ENCODE measurements at places on chromosomes 13 and 19. TPM values are rescaled to one million over a fixed set of nuclear protein-coding genes. Genes with fewer than 3 reads are reported as not detected.

Gene SPIB
- total RNA-seq, result 20.3 TPM

Gene LIM2
- total RNA-seq, result not detected

DNA sequence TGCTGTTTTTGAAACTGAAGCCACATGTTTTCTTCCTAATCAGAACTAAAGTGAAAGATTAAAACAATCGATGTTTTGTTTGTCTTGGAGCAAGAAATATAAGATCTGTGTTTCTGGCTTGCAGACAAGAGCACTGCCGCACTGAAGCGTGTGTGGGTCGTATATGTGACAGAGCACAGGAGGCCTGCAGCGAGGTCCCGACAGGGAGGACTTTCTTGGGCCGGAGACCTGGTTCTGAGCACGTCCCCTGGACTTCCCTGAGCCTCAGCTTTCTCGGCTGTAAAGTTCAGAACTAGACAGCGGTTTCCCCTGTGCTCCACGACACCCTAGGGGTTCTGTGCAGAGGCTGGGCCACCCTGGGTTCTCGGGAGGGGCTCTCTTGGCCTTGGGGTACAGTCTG lies 60.5 kb downstream of the GADD45B start:
- DNase-seq, result peak; percentile 19
- H3K36me3 ChIP-seq, result no peaks in the 10 kb centered on the region

GRCh38 chr19:44684892-44685863 lies 13.8 kb upstream of the CEACAM16 start:
- H3K4me1 ChIP-seq, result no peaks in the 10 kb centered on the region
- DNase-seq, result no peak
- H3K36me3 ChIP-seq, result no peaks in the 10 kb centered on the region
- H3K4me3 ChIP-seq, result no peak overlapping the region
- no peak overlapping the region for H3K27ac ChIP-seq

GRCh38 chr13:110580800-110581199 lies 19.3 kb upstream of the RAB20 start:
- DNase-seq, result no peak
- no peaks in the 10 kb centered on the region for H3K36me3 ChIP-seq
- H3K27ac ChIP-seq, result no peak overlapping the region
- H3K4me1 ChIP-seq, result peaks cover 1% of the 10 kb centered on the region
- H3K4me3 ChIP-seq, result no peak overlapping the region

DNA sequence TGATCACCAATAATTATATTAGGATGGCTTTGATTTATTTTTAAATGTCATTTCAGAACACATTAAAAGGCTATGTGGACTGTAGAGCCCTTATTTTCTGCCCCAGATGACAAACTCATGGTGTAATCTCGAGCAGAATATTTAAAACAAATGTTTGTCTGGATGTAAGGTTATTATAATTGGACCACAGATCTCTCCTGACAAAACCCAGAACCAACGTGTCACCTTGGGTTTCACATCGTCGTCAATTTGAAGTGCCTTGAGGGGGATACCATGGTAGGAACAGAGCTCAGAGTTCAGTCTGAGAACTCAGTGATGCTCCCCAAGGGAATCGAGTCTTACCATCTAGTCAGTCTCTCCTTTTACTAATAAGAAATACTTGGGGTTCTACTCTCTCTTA lies 2.8 kb downstream of the SACS start:
- H3K4me3 ChIP-seq, result no peak overlapping the region
- no peaks in the 10 kb centered on the region for H3K36me3 ChIP-seq
- H3K27me3 ChIP-seq, result no peaks in the 10 kb centered on the region
- no peak overlapping the region for H3K27ac ChIP-seq
- no peaks in the 10 kb centered on the region for H3K4me1 ChIP-seq

DNA sequence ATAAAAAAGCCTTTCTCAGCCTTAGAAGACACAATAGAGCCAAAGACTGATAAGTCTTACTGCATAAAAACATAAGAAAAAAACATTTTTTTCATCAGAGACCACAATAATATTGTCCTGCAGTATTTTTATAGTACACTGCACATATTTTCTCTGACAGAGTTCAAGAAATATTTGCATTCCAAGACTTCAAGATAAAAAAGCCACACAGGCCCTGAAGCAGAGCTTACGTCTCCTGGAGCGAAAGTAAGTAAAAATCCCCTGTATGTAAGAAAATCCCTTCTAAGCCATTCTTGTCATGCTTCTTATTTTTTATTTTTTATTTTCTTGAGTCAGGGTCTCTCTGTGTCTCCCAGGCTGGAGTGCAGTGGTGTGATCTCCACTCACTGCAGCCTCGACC lies 755.9 kb downstream of the LIG4 start:
- no peak for DNase-seq
- no peaks in the 10 kb centered on the region for H3K4me1 ChIP-seq
- no peaks in the 10 kb centered on the region for H3K27me3 ChIP-seq
- H3K36me3 ChIP-seq, result no peaks in the 10 kb centered on the region
- no peak overlapping the region for H3K4me3 ChIP-seq
